ENCODE measurements at places on chromosomes 16 and 17.
A peak's percentile ranks its signal among the peaks of the same experiment; 100 is the strongest.

DNA sequence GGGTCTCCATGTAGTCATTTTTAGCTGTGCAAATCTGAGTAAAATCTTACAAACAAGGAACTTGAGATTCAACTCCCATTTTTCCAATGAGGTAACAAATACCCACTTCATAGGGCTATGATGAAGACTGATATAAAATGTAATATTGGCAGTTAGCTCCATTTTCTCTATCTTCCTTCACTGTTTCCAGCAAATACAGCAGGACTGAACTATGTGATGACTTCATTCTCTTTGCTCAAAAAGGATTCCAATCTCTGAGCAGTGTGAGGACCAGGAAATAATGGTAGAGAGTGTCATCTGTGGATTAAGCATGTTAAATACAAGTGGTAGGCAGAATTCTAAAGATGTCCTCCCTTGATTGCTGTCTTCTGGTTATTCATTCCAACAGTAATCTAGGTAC, 18.3 kb downstream of the RND2 start:
- DNase-seq = no peak

- DNase-seq = no peak
These were observed 111.0 kb upstream of the NETO2 start for GRCh38 chr16:47254756-47255155.

DNA sequence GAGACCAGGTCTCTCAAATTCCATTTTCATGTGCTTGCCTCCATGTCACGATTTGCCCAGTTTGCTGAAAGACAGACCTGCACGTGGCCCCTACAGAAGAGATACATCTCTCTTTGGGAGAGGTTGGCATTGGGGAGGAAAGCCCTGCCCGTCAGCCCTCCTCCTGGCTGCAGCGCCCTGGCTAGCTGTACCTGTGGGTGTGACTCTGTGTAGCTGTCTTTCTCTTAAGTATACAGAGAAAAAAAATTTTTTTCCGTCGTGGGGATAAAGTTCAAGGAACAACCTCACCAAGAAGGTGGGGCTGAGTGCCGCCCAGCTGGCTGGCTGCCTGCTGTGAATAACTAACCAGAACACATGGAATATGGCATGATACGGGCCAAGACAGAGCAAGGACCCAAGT, 26.5 kb downstream of the TMEM98 start:
- DNase-seq = no peak

DNA sequence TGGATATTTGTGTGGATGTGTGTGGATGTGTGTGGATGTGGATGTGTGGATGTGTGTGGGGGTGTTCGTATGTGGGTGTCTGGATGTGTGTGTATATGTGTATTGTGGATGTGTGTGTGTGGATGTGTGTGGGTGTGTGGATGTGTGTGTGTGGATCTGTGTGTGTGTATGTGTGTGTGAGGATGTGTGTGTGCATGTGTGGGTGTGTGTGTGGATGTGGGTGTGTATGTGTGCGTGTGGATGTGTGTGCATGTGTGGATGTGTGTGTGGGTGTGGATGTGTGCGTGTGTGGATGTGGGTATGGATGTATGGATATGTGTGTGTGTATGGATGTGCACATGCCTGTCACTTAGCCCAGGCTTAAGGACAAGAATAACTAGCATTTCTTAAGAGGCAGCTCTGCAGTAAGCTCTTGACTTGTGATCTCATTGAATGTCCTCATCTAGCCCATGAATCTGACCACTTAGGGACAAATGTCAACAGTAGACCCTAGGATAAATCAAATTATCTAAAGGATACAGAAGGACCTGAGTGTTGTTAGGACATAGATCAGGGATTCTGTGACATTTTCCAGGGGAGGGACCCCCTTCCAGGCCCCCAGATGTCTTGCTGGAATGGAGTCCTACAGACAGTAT, 83.5 kb downstream of the BMERB1 start:
- DNase-seq = no peak

GRCh38 chr16:86598607-86599565, 20.5 kb downstream of the FOXL1 start:
- DNase-seq = peak; percentile 85

DNA sequence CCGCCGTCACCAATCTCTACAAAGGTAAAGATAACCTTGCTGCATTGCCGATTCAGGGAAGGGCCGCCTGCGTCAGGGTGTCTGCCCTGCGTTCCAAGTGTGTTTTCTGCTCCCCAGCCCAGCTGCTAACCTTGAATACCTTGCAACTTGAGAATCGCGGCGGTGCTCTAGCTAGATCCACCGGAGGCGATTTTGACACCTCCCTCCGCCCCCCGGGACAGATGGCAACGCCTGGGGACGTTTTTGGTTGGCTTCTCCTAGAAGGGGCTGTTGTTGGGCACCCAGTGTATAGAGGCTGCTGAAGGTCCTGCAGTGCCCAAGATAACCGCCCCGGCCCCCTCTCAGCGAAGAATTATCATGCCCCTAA, 1.5 kb downstream of the HAPSTR1 start:
- DNase-seq = no peak

GRCh38 chr16:80317116-80317515, 223.7 kb upstream of the DYNLRB2 start:
- no peak for DNase-seq

DNA sequence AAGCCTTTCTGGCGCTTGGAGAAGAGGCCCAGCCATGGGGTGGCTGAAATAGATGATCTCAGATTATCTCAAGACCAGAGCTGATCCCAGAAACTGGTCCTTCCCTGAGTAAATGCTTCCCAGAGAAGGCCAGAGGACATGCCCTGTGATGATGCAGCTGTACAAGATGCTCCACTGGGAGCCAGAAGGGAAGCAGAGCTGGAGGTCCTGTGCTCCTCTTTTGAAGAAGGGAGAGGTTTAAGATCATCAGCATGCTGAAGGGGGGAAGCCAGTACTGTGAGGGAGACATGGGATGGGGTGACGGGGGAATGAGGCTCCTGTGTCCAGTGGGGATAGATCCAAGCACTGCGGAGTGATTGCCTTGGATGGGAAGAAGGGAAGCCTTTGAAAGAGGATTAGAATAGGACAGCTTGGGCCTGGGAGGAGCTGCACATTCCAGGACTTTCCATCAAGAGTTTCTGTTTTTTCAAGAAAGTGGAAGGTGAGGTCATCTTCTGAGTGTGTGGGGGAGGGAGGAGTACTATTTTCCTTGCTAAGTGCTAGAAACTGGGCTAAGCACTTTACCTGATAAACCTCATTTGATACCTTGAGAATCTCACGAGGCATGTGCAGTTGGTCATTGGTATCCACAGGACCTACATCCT, 16.4 kb upstream of the ALOX15B start:
- DNase-seq = peak; percentile 20

DNA sequence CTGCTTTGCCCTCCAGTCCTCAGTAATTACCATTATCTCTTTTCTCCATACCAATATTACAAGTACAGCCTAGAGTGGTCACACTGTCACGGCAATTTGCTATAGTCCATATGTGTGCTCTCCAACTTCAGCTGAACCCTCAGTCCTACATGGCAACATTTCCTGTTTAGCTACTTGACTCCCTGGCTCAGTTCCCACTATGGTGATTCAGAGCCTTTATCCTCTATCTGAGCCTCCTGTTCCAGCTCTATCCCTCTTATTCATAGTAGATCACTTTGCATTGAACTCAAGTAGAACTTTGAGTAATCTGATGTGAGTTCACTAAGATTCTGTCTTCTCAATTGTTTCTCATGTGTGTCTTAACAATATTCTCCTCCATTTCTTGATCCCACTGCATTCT, 43.7 kb upstream of the GOSR1 start:
- DNase-seq = peak; percentile 85

- peak; percentile 83 for DNase-seq
These were observed 45.7 kb downstream of the CMTM4 start for GRCh38 chr16:66650707-66651473.

DNA sequence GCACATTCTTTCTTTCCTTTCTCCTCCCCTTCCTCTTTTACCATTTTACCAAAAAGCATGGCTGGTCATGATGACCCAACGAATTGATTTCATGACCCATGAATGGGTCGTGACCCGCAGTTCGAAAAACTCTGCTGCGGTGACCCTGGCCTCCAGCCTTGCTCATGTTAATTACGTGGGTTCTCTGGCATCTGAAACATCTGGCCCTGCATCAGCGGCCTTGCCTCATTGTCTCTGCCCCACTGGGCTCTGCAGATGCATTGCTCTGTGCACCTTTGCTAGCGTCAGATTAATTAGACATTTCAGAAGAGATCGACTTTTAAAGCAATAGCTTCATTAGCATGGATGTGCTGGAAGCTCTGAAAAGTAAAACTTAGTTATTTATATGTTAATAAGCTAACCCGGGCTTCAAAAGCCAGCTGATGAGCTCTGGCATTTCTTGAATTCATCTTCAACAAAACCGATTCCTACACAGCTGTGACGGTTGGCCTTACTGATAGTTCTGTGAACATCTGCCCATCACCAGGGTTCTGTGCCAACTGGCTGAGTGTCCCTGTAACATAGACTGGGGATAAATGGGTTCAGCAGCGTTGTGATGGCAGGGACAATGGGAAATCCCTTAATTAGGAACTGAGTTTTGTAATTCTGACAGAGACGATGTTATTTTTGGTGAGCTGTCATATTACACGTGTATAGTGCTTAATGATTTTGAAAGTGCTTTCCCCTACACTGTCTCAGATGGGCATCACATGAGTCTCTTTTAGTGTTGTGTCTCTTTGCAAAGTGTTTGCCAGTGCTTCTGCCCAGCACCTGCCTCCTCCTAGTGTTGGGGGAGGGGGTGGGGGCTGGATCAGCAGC, 225.9 kb upstream of the EEF2KMT start:
- DNase-seq = no peak

DNA sequence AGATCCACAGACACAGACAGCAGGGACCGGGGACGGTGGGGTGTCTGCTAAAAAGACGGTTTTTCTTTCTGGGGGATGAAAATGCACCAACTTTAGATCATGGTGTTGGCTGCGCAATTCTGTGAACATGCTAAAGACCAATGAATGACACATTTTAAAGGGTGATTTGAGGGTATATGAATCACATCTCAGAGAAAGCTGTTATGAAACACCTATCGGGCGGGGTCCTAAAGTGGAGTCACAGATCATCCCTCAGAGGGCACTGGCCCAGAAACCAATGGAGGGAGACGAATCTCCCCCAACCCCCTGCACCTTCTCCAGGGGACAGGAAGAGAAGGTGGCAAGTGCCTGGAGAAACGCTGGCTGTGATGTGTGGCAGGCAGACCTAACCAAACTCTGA, 26.0 kb downstream of the KLHDC4 start:
- no peak for DNase-seq

GRCh38 chr17:35726953-35727460, 4.4 kb upstream of the RASL10B start:
- DNase-seq = no peak

DNA sequence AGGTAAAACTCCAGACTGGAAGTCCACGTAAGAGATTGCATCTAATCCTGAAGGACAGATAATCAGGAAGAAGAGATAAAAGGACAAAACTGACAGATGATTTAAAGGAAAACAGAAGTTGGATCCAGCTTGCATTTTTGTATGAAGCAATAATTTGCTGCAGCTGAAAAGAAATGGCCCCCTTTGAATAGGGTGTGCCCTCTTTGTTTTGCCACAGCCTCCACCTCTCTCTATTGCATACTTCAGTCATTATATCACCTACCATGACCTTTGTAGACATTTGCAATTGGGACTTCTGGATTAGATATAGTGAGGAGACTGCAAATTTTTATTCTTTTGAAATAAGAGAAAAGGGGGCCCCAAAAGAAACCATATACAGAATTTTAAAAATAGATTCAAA, 8.1 kb downstream of the NOG start:
- peak; percentile 11 for DNase-seq

DNA sequence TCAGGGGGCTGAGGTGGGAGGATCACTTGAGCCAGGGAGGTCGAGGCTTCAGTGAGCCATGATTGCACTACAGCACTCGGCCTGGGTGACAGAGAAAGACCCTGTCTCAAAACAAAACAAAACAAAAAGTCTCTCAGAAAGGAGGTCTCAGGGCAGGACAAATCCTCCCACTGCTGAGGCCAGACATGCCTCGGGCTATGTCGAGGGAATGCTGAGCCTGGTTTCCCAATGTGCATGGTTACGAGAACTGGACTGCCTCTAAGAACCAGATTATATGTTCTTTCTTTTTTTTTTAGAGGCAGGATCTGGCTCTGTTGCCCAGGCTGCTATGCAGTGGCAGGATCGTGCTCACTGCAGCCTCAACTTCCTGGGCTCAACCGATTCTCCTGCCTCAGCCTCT, 27.6 kb downstream of the TRAP1 start:
- DNase-seq = no peak

DNA sequence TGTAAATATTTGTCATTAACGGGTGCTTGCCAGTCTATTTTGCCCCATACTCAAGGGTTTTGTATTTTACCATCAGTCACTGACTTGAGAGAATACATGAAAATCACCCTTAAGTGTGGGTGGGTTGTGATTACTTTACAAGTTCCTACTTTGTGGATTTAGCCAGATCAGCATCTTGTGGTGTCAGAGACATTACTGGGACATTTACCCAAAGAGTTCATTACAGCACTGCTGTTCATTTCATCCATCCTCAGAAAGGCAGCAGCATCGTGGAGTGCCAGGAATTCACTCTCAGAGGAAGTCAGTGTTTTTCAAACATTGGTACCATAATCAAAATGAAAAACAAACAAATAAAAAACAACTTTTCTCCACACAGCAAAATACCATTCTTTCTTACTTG, 110.8 kb downstream of the CNTNAP4 start:
- DNase-seq = no peak

DNA sequence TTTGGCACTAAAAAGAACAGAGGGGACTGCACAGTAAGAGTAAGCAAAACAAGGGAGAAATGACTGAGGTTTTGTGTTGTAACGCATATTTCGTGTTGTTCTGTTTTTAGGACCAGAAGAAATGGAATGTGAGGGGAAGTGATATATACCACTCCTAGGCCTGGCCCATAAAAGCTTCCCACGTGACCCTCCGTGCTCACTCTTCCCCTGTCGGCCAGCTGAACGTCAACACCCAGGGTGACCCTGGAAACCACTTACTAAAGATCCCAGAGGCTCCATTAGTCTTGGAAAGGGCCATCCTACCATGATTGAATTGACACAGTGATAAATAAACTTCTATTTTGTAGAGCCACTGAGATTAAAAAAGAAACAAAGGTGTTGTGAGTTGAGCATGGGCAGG, 79.8 kb downstream of the HELZ start:
- no peak for DNase-seq

DNA sequence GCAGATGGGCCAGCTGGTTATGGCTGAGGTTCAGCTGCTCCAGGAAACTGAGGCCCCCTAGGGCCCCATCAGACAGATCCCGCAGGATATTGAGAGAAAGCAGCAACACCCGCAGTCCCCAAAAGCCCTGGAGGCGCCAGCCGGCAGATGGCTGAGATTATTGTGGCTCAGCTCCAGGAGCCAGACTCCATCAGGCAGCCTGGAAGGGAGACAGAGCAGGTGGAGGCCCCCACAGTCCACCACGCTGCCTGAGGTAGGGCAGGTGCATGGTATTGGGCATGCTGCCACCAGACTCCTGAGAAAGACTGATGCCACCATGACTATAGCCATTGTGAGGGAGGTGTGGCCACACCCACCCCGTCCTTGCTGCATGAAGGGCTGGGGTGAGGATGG, 9.5 kb upstream of the TMEM101 start:
- DNase-seq = no peak

All from fibroblast of skin of scalp (primary cell).